ENCODE measurements at places on chromosomes 4 and X.

- DNase-seq, result no peak
These were observed 56.0 kb downstream of the BANK1 start for GRCh38 chr4:101846550-101846949.

- DNase-seq, result no peak
These were observed 484 bp downstream of the GALNTL6 start for GRCh38 chr4:171813526-171814250.

- DNase-seq, result no peak
These were observed 233.1 kb downstream of the CAMK2D start for GRCh38 chr4:113528395-113528794.

DNA sequence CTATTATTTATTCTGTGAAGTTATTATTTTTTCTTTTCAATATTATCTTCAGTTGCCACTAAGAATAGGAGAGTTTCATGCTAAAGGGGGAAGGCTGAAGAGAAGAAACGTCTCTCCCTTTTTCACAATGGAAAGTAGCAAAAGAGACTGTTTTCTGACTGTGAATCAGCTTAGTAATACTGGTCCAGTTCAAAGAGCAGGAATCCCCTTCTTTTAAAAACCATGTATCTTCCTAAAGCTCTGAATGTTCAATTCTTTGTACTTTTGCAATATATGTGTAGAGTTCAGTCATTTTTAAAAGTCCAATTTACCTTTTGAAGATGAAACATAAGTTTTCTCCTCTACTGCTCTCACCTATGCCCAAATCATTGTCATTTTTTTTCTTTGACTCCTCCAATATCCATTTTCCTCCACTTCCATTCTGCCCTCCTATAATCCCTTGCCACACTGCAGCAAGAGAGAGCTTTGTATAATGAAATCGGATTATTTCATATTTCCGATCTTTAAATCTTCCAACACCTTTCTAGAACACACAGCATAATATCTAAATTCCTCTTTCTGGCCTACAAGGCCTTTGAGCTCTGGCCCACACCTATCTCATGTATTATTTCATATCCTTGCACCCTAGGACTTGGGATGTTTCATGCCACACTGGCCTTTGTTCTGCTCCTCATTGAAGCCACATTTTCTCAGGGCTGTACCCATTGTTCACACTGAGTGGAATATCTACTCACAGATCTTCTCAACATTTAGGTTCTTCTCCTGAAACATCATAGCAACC lies 195.3 kb downstream of the CAMK2D start:
- no peak for DNase-seq

DNA sequence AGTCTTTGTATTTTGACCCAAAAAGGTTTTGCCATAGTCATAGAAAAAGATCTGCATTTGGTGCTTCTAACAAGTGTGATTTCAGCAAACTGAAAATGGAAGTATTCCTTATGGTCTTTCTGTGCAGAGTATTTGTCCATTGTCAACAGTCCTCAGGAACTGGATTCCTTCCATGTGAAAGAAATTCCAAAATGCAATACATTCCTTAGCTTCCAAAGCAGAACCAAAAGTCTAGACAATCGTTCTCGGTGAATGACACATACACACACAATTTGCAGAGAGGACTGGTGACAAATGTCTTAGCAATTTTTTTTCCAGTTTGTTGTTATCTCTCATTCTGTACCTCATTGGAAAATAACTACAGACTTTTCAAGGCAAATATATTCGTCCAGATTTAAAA lies 562.2 kb upstream of the SLIT2 start:
- peak; percentile 76 for DNase-seq

GRCh38 chrX:102627640-102628039 lies 23.6 kb upstream of the GPRASP1 start:
- no peak for DNase-seq

GRCh38 chr4:34323549-34324320 lies 1920.6 kb downstream of the ARAP2 start:
- DNase-seq, result peak; percentile 14

- no peak for DNase-seq
These were observed 44.8 kb upstream of the NSG1 start for GRCh38 chr4:4341861-4342650.

DNA sequence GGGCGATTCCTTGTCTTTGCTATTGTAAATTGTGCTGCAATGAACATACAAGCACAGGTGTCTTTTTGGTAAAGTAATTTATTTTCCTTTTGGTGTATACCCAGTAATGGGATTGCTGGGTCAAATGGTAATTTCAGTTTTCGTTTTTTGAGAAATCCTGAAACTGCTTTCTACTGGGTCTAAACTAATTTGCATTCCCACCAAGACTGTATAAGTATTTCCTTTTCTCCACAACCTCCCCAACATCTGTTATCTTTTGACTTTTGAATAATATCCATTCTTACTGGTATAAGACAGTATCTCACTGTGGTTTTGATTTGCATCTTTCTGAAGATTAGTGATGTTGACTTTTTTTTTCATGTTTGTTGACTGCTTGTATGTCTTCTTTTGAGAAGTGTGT lies 2506.0 kb downstream of the PCDH7 start:
- DNase-seq, result no peak
